ENCODE measurements at places on chromosomes 12 and 14.

DNA sequence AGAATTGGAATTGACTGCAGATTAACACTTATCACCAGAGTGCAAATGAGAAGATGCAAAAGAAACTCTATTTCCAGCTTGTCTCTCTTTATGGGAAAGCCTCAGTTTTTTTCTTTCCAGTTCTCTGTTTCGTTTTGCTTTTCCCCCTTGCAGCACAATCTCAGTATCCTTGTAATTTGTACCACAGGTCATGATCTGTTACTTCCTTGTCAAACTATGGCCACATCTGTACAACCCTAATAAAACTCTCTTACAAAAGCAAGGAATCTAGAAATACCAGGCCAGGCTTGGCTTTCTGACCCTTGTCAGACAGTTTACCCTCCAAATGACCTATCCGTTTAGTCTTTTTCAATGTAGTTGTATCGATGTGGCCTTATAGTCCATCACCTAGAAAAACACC is 33.9 kb downstream of the MYBPC1 start:
- no peak for DNase-seq

GRCh38 chr12:95882080-95882479 is 23.3 kb downstream of the SNRPF start:
- no peak for DNase-seq

DNA sequence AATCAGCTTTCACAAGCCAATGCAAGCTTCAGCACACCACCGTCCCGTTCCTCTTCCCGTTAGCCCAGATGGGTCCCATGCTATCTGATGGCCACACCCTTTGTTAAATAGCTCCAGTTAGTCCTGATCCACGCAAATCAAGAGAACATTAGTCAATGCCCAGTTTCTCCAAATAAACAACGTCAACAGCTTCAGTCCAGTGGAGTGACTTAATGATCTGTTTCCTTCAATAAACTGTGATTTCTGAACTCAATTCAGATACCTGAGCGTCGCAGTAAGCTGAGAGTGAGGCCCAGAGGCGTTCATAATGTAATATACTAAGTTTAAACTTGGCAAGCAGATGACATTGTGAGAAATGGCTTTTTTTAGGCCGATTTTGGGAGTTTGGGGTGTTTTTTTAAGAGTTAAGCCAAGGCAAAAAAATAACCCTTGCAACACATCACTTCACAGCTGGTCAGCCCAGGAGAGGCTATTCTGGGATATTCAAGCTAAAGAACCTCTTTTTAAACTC is 112.3 kb downstream of the ZFP36L1 start:
- DNase-seq, result no peak

DNA sequence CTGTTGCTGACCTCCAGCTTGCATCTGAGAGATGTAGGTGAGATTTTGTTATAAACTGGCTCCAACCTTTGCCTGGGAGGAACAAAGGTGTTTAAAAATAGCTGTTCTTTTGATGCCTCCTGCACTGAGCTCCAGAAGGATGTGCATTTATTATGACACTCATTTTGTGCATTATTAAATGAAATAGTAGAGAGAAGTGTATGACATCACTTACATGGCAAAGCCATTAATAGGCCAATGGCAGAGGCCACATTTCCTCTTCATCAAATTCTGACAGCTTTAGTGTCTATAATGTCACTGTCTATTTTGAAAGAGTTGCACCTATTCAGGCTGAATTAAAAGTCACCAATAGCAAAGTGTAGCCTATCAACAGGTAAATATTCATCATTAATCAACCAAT is 564.6 kb downstream of the FLRT2 start:
- no peak for DNase-seq

DNA sequence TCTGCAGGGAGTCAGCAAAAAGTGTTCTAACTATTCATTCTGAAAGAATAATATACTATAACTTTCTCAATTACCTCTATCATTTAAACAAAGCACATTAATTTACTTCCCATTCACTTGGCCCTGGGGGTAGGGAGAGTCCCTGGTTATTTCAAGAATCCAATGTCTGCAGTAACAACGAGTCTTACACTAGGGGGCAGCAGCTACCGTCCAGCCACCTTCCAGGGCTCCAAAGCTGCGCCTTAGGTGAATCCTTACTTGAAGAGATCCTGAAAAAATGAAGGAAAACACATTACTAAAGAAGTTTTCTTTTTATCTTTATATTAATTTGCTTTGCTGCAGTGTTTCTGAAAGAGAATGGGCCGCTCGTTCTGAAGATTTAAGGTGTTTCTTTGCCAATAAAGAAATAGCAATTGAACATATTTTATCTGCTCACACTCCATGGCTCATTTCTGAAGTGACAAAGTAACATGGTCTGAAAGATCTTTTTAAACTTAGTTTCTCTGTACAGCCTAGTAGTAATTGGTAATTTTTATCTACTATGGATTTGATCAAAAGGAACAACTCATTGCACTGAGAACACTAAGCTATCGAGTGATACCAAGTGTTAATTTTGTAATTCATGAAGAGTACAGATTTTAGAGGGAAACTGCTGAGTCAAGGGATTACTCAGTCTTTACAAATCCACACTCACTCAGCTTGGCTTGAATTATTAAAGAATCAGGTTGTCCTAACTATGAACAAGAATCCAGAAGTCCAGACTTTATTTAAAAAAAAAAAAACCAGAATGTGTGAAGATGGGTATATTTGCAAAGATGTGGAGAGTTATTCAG is 27.6 kb downstream of the BHLHE41 start:
- DNase-seq, result peak; percentile 30

All from LNCaP clone FGC (cell line).